ENCODE measurements at places on chromosomes 13 and 19. TPM values are rescaled to one million over a fixed set of nuclear protein-coding genes. Genes with fewer than 3 reads are reported as not detected.

ZNF610 gene
- total RNA-seq: 1.5 TPM

KCNC3 gene
- total RNA-seq: 0.33 TPM

DNA sequence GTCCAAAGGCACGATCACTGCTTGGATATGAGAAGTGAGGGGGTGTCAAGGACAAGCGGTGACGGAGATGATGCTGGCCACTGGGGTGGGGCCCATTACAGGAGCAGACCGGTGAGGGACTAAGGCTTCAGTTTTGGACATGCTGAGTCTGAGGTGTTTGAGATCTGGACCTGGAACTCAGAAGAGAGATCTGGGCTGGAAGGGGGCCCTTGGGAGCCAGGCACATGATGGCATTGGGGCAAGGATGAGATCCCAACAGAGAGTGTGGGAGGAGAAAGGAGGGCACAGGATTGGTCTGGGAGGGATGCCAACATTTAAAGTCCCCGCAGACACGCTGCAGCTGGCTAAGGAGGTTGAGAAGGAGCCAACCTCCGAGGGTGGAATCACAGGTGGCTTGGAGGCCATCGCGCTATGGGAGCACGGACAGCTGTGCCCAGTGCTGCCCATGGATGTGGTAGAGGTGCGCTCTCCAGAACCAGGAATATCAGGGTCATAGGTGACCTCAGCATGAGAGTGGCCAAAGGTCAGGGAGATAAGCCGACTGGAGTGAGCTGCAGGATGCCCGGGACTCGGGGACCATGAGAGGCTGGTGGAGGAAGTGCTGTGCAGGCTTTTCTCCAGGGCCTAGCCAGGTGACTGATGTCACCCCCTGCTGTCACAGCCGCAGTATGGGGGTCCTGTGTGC, 21.8 kb downstream of the DHRS12 start:
- DNase-seq: no peak

DNA sequence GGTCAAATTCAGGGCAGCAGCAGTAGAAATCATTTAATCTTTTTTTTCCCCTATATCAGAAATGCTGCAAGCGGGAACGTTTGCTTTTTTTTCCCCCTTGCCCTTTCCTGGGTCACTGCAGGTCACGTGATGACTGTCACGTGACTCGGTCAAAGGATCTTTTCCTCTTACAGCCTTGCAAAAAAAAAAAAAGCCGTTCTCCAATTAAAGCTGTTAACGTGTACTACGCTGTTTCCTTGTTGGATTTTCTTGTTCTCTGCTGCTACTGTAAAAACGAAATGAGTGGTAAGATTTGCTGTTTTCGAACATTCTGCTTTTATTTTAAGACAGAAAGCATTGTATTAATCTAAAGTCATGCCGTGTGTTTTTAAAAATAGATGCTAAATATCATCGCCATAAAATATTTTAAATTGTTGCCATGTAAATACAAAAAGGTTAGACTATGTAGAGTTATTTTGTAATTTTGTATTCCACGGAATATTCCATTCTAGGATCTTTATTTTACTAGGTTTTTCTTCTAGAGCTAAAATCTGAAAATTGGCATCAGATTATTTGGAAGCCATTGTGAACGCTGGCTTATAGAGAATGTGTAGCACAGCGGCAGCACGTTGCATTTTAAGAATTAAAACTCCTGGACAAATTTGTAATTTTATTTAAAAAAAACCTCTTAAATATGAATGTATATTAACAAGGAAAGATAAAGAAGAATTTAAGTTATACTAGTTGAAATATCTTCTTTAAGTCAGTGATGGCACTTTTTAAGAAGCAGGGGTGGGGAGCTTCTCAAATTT, 109.8 kb upstream of the MLNR start:
- DNase-seq: peak; percentile 94

Measured in esophagus muscularis mucosa (tissue), 4 donors.